Stimulated activated CD8-positive, alpha-beta memory T cell treated with anti-CD3 and anti-CD28 coated beads, Interleukin-4, amount 100 ng/mL, for 1 hour (primary cell): ENCODE measurements at places on chromosomes 16 and 17.

GRCh38 chr17:44556166-44556831 is 985 bp upstream of the FZD2 start:
- no peak for DNase-seq

DNA sequence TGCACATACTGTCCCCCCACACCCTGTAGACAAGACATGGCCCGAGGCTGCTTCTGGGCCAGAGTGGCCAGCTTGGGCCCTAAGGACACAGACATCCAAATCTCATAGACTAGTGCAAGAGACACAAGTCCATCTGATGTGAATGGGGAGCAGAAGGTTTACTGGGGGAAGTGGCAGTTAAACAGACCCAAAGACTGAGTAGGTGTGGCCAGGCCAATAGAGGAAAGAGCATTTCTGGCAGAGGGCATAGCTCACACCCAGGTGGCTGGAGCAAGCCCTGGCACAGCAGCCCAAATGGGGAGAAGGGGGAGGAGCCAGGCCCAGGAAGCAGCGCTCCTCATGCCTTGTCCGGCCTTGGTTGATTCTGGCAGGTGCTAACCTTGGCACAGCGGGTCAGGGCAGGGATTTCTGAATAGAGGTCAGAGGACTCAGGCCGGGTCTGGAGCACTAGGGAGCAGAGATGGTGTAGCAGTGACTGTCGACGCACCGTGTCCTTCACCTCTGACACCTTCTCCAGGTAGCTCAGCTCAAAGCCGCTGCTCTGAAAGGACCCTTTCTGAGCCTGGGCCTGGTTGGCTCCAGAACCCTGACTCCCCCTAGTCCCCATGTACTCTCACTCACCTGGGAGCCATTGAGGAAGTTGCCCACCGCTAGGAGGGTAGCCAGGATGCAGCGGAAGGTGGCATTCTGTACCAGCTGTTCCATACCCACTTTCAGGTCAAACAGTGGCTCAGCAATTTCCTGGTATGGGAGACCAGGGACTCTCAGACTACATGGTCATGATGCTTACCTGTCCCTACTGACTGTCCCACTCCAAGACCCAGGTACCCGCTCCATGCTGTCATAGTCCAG is 4.1 kb downstream of the TMEM208 start:
- DNase-seq, result no peak

DNA sequence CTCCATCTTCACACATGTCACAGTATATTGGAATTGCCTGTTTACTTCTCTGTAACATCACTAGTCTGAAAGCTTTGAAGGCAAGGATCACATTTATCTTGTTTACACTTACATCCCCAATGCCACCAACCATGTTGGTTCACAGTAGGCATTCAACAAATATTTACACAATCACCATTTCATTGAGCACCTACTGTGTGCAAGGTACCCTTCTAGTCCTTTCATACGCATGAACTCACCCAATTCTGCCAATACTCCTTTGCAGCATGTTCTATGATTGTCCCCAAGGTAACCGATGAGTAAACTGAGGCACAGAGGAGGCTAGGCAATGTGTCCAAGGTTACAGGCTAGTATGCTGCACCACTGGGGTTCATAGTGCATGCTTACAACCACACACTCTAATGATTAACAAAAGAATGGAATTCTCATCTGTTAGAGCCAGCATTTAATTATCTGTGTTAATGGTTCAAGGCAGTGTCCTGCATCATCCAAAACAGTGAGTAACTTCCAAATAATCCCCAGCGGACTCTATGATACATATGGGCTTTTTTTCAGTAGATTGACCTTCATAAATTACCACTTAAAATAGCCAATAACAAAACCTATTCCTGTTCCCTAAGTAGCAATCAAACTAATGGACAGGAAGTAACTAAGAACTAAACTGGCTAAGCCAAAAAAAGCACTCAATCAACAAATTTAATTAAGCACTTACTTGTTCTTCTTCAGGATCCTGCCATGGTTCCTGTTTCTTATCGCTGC is 364.5 kb upstream of the XYLT1 start:
- no peak for DNase-seq

DNA sequence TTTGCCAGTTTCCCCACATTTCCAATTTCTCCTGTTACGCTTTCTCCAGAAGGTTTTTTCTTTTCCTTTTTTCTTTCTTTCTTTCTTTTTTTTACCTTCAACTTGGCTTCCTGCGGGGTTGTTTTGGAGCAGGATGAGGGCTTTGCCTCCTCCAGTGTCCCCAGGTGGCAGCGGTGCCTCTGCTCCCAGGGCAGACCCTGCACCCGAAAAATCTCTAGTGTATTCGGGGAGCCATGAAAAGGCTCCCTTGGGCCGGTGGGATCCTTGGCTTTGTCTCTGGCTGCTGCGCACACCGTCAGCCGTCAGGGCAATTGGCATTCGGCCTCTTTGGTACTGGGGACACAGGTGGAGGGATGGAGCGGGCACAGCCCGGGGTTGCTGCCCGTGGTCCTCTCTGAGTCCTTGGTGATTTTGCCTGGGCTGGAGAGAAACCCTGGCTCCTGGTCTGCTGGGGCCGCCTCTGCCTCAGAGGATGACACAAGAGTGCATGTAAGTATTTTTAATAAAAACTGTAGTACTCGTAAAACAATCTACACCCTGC is 846 bp downstream of the ITGB3 start:
- no peak for DNase-seq
